ENCODE measurements at places on chromosomes 5 and 9.
A peak's percentile ranks its signal among the peaks of the same experiment; 100 is the strongest.

DNA sequence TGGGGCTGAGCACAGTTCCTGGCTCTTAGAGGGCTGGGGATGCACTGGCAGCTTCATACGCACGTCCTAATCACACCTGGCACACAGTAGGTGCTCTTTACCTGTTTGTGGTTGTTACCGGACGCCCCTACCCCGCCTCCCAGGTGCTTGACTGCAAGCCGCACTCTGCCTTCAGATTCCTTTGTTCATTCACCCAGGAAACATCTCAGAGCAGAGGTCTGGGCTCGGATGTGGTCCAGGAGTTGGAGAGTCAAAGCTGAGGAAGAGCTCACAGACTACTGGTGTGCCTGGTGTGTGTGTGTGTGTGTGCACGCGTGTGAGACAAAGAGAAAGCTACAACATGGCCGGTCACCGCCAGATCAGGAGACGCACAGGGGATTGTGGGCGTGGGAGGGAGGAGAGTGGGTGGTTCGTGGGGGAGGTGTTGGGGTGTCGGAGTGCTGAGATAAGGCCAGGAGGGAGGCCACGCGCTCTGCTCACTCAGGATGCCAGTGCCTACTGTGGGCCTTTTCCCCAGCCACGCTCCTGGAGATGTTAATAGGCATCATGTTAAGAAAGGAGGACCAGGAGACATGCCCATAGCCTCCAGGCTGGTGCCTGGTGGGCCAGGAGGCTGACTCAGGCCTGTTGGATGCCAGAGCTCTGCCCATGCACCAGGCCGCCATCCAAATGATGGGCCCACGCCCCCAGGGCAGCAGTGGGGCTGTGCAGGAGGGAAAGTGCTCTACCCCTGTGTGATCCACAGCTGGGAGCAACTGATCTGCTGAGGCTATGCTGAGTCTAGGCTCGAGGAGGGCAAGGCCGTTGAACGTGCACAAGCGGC, 39.9 kb downstream of the CRB2 start:
- no peak overlapping the region for H3K27ac ChIP-seq
- no peak for DNase-seq
- no peaks in the 10 kb centered on the region for H3K4me1 ChIP-seq
- H3K27me3 ChIP-seq: no peaks in the 10 kb centered on the region

GRCh38 chr9:16031486-16031885, 478.6 kb downstream of the CCDC171 start:
- H3K4me3 ChIP-seq: no peak overlapping the region
- H3K4me1 ChIP-seq: no peaks in the 10 kb centered on the region
- H3K36me3 ChIP-seq: no peaks in the 10 kb centered on the region

GRCh38 chr9:109117856-109118807, 1.6 kb downstream of the TMEM245 start:
- H3K27ac ChIP-seq: peak overlapping the region; percentile 77
- H3K4me1 ChIP-seq: peaks cover 38% of the 10 kb centered on the region
- H3K4me3 ChIP-seq: peak overlapping the region; percentile 83

DNA sequence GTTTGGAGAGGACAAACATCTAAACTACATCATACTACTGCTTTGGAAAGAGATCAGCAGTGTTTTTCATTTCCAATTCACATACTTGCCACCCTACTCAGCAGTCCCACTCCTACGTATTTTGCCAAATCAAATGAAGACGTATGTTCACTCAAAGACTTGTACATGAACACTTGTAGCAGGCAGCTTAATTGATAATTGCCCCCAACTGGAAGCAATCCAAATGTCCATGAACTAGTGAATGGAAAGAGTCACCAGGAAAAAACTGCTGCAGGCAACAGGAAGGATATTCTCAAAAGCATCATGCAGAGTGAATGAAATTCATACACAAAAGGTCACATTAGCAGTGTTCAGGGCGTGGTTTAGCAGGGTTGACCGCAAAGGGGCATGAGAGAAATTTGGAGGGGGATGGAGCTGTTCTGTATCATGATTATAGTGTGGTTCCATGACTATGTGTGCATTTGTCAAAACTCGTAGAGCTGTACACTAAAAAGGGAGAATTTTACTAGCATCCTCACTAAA, 38.8 kb downstream of the PAEP start:
- no peaks in the 10 kb centered on the region for H3K4me1 ChIP-seq
- no peak overlapping the region for H3K4me3 ChIP-seq
- no peak for DNase-seq

- H3K27ac ChIP-seq: peak overlapping the region; percentile 47
- H3K4me1 ChIP-seq: peaks cover 75% of the 10 kb centered on the region
- no peak overlapping the region for H3K4me3 ChIP-seq
- no peaks in the 10 kb centered on the region for H3K27me3 ChIP-seq
- no peaks in the 10 kb centered on the region for H3K36me3 ChIP-seq
- no peak for DNase-seq
These were observed 9.6 kb downstream of the PALM2AKAP2 start for GRCh38 chr9:109789556-109789955.

- H3K4me3 ChIP-seq: no peak overlapping the region
- no peaks in the 10 kb centered on the region for H3K36me3 ChIP-seq
- DNase-seq: no peak
- H3K27me3 ChIP-seq: no peaks in the 10 kb centered on the region
- H3K27ac ChIP-seq: no peak overlapping the region
- no peaks in the 10 kb centered on the region for H3K4me1 ChIP-seq
These were observed 15.0 kb downstream of the GALNT10 start for GRCh38 chr5:154205441-154206117.

DNA sequence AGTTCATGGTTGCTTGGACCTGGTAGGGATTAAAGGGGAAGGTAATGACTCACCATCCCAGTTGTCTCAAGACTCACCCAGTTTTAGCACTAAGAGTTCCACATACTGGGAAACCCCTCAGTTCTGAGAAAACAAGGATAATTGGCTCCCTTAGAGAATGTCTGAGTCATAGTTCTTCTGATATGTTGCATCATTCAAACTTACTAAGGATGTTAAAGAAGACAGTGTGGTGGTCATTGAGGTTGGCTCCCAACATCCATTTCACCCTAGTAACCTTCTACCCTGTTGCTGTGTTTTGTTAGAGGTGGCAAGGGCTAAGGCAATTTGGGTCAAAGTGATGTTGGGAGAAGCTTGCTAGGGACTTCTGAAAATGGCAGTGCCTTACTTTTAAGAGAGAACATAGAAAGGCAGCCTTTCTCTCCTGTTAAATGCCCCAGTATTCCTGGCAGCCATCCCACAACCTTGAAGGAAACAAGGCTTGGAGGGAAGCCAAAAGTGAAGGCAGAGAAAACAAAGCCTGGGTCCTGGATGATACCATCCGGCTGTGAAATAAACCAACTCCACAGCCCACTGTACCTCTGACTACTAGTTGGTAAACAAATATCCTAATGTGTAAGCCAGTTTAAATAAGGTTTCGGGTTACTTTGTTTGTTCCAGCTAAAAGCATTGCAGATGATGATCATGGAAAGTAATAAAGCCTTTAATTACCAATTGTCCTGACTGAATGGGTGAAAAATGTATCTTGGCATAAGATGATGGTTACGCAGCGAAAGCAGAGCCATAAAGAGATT, 80.4 kb upstream of the ADAMTSL1 start:
- H3K4me1 ChIP-seq: peaks cover 21% of the 10 kb centered on the region
- no peak for DNase-seq
- no peaks in the 10 kb centered on the region for H3K27me3 ChIP-seq
- H3K27ac ChIP-seq: peak overlapping the region; percentile 62

- DNase-seq: peak; percentile 86
- H3K4me3 ChIP-seq: peak overlapping the region; percentile 99
- no peaks in the 10 kb centered on the region for H3K36me3 ChIP-seq
- H3K27me3 ChIP-seq: no peaks in the 10 kb centered on the region
These were observed 1.1 kb downstream of the GSN start for GRCh38 chr9:121268851-121269641.

- DNase-seq: no peak
- no peaks in the 10 kb centered on the region for H3K36me3 ChIP-seq
- H3K27me3 ChIP-seq: no peaks in the 10 kb centered on the region
- no peak overlapping the region for H3K4me3 ChIP-seq
- no peak overlapping the region for H3K27ac ChIP-seq
- H3K4me1 ChIP-seq: no peaks in the 10 kb centered on the region
These were observed 144.1 kb upstream of the ACTBL2 start for GRCh38 chr5:57626703-57627102.

DNA sequence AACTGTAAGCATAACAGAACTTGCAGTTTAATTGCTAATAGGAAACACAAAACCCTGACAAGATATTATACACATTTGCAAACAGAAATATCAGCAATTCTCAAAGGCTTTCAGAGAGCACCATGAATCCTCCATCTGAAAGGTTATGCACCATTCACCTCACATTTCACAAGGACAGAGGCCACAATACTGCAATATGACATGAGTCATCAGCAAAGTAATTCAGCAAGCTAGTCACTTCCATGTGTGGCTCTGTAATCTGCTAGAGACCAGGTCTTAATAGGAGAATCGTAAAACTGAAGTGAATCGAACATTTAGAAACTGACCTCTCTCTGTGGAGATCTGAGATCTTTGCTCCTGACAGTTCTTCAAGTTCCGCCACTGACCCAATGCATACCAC, 28.3 kb downstream of the IARS1 start:
- H3K4me1 ChIP-seq: no peaks in the 10 kb centered on the region
- DNase-seq: no peak
- H3K4me3 ChIP-seq: no peak overlapping the region
- no peaks in the 10 kb centered on the region for H3K27me3 ChIP-seq
- H3K36me3 ChIP-seq: peaks cover 100% of the 10 kb centered on the region

DNA sequence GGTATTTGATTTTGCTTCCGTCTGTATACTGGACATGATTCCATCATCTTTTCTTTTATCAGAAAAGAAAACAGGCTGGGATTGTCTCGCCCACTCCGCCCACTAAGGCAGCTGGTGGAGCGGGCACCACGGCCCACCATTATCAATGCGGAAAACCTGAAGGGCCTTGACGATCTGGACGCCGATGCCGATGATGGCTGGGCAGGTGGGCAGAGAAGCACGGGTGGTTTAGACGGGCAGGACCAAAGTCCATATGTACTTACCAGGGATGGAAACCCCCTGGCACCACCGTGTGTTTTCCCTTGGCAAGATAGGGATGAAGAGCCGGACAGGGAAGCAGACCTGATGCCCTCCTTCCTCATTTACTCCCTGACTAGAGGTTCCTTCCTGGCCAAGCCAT, 53.7 kb downstream of the PRRC2B start:
- H3K36me3 ChIP-seq: peaks cover 71% of the 10 kb centered on the region
- DNase-seq: no peak
- no peak overlapping the region for H3K27ac ChIP-seq
- no peak overlapping the region for H3K4me3 ChIP-seq
- no peaks in the 10 kb centered on the region for H3K27me3 ChIP-seq

- no peak overlapping the region for H3K27ac ChIP-seq
- no peaks in the 10 kb centered on the region for H3K27me3 ChIP-seq
- no peaks in the 10 kb centered on the region for H3K36me3 ChIP-seq
- no peaks in the 10 kb centered on the region for H3K4me1 ChIP-seq
- no peak for DNase-seq
These were observed 97.7 kb upstream of the CDH6 start for GRCh38 chr5:31095796-31096195.

DNA sequence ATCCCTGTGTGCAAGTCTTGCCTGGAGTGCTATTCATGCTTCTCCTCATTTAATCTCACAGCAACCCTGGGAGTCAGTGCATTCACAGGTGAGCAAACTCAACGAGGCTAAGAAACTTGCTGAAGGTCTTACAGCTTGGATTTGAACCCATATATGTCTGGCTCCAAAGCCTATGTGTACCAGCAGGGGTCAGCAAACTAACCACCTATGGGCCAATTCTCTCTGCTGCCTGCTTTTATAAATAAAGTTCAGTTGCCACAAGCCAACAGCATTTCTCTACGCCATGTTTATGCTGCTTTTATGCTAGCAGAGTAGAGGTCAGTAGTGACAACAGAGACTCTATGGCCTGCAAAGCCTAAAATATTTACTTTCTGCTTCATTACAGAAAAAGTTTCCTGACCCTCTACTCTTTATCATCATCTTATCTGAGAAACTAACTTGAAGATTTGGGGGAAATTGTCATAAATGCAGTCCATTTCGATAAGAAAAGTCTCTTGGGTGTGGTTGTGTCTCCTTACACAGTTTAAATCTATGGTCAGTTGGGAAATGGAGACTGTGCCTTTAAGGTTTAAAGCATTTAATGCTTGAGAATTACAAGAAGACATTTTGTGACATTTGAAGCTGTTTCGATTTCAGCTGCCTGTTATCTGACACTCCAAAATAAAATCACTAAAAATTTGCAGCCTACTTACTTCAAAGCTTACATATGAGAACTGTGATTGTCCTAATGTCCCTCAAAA, 137.7 kb downstream of the PRELID2 start:
- no peaks in the 10 kb centered on the region for H3K4me1 ChIP-seq
- no peak for DNase-seq
- H3K27me3 ChIP-seq: no peaks in the 10 kb centered on the region
- H3K36me3 ChIP-seq: no peaks in the 10 kb centered on the region
- no peak overlapping the region for H3K27ac ChIP-seq

DNA sequence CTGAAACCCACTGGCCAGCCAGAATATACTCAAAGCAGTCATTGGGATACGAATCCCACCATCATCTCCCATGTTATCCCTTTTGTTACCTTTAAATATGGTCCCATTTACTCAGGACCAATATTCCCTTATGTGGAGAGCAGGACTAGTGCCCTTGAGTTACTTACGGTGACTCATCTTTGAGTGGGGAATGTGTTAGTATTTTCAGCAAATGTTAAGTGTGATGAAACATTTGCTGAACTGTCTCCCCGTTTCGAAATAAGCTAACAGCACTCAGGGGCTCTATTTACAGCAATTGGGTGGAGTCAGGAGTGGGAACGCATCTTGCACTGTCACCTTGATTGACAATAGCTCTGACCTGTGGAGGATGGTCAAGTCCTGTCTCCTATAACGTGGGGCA, 67.4 kb downstream of the CTSL start:
- no peak for DNase-seq
- H3K36me3 ChIP-seq: no peaks in the 10 kb centered on the region
- no peaks in the 10 kb centered on the region for H3K4me1 ChIP-seq
- no peaks in the 10 kb centered on the region for H3K27me3 ChIP-seq

DNA sequence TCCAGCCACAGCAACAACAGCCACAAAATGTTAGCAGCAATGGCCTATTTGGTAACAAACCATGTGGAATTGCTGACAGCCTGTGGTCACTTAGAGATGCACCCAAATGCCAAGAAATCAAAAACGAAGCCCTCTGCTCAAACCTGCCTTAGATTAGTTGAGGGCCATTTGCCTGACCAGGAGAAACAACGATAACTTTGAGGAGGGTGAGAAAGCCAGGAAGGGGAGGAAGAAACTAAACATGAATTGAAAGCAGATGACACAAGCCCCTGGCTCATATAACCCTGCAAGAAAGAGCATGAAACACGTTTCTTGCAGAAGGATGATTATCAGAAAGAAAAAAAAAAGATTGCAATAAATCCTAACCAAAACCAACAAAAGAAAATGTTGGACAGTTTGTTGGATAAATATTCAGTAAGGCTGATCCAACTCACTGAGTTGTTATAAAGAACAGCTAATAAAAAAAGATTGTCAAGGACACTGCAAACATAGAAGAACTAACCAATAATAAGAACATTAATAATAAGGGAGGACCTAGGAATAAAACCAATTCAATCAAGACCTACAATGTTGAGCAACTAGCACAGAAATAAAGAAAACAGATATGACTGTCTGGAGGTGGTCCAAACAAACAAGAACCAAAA, 140.5 kb upstream of the SLC30A5 start:
- H3K27me3 ChIP-seq: no peaks in the 10 kb centered on the region
- H3K27ac ChIP-seq: no peak overlapping the region
- H3K4me3 ChIP-seq: no peak overlapping the region
- no peak for DNase-seq
- no peaks in the 10 kb centered on the region for H3K36me3 ChIP-seq
- H3K4me1 ChIP-seq: no peaks in the 10 kb centered on the region
